Ascending aorta (tissue), 2 donors: ENCODE measurements at places on chromosomes 2 and 18. TPM values are rescaled to one million over a fixed set of nuclear protein-coding genes. Genes with fewer than 3 reads are reported as not detected.

GRCh38 chr2:9400268-9401058 is 22.9 kb downstream of the ITGB1BP1 start:
- no peaks in the 10 kb centered on the region for H3K27me3 ChIP-seq
- H3K27ac ChIP-seq = no peak overlapping the region
- no peaks in the 10 kb centered on the region for H3K4me1 ChIP-seq
- H3K4me3 ChIP-seq = no peak overlapping the region
- peaks cover 82% of the 10 kb centered on the region for H3K36me3 ChIP-seq

GRCh38 chr2:126832757-126833156 is 65.9 kb upstream of the TEX51 start:
- no peaks in the 10 kb centered on the region for H3K4me1 ChIP-seq
- no peaks in the 10 kb centered on the region for H3K36me3 ChIP-seq
- no peaks in the 10 kb centered on the region for H3K27me3 ChIP-seq
- no peak overlapping the region for H3K27ac ChIP-seq
- no peak for DNase-seq

DNA sequence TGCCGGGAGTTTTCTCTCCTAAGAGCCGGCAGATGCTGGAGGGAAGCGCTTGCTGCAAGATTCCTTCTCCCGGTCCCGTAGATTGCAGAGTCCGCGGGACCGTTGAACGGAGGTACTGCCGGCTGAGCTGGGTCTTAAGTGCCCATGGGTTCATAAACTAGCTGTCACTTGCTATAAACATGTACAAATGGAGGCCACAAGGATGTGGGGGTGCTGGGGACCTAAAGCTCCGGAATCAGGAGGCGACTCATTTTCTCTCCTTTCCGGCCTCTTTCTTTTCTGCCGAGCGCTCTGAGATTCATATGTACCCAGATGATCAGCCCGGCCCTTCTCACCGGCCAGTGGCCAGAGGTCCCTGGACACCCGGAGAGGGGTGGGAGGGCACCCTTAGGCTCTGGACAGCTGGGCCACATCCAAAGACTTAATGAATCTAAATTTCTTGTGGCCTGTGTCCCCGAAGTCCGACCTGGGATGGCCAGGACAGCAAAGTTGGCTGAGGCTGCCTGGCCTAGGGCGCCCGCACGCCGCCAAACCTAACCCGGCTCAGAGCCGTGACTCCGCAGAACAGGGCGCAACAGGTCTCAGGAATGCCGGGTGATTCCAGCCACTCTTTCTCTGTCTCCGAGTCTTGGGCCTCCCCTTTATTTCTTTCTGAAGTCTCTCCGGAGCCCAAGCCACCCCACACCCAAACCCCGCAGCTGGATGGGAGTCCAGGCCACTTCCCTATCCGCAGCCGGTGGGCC is 2.4 kb upstream of the PAX3 start:
- peaks cover 15% of the 10 kb centered on the region for H3K4me1 ChIP-seq
- H3K27me3 ChIP-seq = peaks cover 59% of the 10 kb centered on the region
- H3K4me3 ChIP-seq = no peak overlapping the region
- no peak for DNase-seq
- no peaks in the 10 kb centered on the region for H3K36me3 ChIP-seq

- H3K27me3 ChIP-seq = no peaks in the 10 kb centered on the region
- H3K4me1 ChIP-seq = no peaks in the 10 kb centered on the region
- no peak overlapping the region for H3K4me3 ChIP-seq
Measured at GRCh38 chr2:88537640-88538039, 85.1 kb upstream of the FOXI3 start.

DNA sequence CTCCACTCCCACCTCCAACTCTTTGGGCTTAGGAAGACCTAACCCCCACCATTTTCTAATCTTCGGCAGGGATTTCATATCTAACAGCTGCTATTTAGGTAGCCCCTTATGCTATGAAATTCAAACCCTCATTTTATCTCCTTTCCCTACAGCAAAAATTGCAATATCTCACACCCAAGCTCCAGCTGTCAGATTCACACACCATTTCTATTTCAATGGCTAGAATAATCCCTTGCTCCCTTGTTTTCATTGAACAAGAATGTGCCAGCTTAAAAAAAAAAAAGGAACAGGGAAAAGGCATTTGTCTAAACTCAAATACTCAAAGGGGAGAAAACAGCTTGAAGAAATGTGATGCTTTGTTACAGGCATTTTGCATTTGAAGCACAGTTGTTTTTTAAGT is 850.6 kb upstream of the ACVR2A start:
- H3K36me3 ChIP-seq = no peaks in the 10 kb centered on the region
- no peak overlapping the region for H3K27ac ChIP-seq

- no peak for DNase-seq
- no peaks in the 10 kb centered on the region for H3K36me3 ChIP-seq
- no peak overlapping the region for H3K27ac ChIP-seq
- no peak overlapping the region for H3K4me3 ChIP-seq
- H3K4me1 ChIP-seq = no peaks in the 10 kb centered on the region
Measured at GRCh38 chr18:60649842-60650536, 277.4 kb upstream of the MC4R start.

- H3K36me3 ChIP-seq = no peaks in the 10 kb centered on the region
- peaks cover 3% of the 10 kb centered on the region for H3K4me1 ChIP-seq
- no peak overlapping the region for H3K4me3 ChIP-seq
- DNase-seq = no peak
Measured at GRCh38 chr2:196200557-196200956, 29.2 kb upstream of the STK17B start.

DNA sequence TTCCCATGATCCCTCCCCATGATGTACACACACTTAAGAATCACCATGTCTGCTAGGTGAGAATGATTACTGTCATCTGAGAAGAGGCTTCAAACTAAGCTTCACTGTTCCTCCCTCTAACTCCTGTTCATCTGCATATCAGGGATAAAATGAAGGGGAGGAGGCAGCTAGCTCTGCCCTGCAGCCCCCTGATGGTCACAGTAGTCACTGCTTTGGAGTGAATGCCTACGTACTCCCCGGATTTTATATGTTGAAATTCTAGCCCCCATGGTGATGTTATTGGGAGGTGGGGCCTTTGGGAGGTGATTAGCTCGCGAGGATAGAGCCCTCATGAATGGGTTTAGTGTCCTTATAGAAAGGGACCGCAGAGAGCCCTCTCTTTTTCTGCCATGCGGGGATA is 156.4 kb downstream of the NCKAP5 start:
- DNase-seq = no peak
- H3K4me1 ChIP-seq = no peaks in the 10 kb centered on the region
- H3K36me3 ChIP-seq = no peaks in the 10 kb centered on the region
- H3K27ac ChIP-seq = no peak overlapping the region
- no peaks in the 10 kb centered on the region for H3K27me3 ChIP-seq

DNA sequence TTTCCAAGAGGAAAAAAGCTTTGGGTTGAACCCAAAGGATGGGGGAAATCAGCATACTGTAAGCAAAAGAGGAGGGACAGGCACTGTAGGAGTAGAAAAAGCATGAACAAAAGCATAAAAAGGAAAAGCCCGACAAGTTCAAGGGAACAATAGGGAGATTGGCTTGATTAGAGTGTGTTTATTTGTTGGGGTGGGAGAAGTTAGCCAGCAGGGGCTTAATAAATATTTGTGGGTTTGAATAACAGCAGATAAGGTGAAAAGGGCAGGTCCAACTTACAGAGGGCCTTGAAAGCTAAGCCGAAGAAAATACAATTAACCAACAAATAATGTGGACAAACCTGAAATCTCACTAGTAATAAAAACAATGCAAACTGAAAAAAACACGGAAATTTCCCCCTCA is 126.7 kb downstream of the THADA start:
- no peaks in the 10 kb centered on the region for H3K36me3 ChIP-seq
- peaks cover 3% of the 10 kb centered on the region for H3K4me1 ChIP-seq
- H3K27ac ChIP-seq = peak overlapping the region; percentile 76
- H3K4me3 ChIP-seq = no peak overlapping the region
- no peaks in the 10 kb centered on the region for H3K27me3 ChIP-seq

GRCh38 chr2:188631037-188631809 is 339.5 kb downstream of the GULP1 start:
- no peaks in the 10 kb centered on the region for H3K27me3 ChIP-seq
- H3K27ac ChIP-seq = peak overlapping the region; percentile 73
- DNase-seq = no peak
- H3K4me3 ChIP-seq = no peak overlapping the region
- H3K4me1 ChIP-seq = peaks cover 4% of the 10 kb centered on the region

KCNG3 gene
- total RNA-seq = not detected

ST8SIA3 gene
- not detected for total RNA-seq

KRTCAP3 gene
- total RNA-seq = not detected

CRYBA2 gene
- total RNA-seq = not detected

IL1R2 gene
- 25.4 TPM for total RNA-seq
